ENCODE measurements at places on chromosomes 7 and 10.

DNA sequence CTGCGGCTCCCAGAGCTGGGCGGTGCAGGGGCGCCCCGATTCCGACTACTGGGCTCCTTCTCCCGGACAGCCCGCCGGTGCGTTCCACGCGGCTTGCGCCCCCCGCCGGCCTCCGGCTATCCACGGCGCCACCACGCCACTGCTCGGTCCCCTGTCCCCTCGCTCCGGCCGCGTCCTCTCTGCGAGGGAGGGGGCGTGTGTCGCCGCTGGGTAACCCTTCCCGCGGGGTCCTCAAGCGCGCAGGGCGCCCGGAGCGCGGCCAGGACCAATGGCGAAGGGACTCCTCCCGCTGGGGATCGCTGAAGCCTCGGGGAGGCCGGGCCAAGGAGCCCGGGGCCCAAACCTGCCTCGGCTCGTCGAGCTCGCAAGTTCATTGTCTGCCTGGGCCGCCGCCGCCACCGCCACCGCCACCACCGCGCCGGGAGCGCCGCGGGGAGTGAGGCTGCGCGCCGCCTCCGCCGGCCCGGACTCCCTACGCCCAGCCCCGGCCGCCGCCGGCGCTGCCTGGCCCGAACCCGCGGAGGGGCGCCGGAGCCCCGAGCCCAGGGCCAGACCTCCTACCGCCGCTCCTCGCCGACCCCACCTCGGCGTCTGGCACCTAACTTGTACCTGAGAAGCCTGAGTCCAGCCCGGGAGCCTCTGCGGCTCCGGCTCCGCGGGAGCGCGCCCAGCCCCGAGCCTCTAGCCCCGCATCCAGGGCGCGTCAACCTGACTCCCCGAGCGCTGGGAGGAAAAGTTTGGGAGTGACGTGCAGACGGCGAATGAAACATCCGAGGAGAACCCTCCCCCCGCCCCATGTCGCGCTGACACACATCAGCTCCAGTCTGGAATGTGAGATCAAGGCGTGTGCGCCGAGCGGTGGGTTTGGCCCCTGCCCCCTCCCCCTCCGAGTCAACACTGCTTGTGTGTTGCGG lies at the start of gene CHST15:
Gene CHST15 (minus strand): TSS at position 739 of the 914 bp plus-strand sequence. CDS start 47,386 bp downstream, outside the sequence.
- peak; percentile 69 for DNase-seq

DNA sequence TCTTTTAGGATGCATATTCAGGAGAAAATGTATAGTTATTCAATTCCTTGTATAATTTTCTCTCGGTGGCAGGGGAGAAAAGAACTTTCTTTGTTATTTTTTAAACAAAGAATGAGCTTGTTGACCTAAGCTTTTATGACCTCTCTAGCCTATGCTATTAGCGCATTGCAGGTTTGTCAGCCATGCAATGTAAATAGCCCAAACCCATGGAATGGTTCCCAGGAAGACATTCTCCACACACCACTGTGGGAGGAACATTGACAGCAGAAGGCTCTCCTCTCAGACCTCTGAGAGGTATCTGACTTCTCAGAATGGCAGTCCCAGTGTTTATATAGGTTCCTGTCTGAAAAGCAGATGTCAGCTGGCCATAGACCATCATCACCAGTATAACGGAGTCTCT lies 19.6 kb upstream of the AGBL3 start:
- DNase-seq: no peak

DNA sequence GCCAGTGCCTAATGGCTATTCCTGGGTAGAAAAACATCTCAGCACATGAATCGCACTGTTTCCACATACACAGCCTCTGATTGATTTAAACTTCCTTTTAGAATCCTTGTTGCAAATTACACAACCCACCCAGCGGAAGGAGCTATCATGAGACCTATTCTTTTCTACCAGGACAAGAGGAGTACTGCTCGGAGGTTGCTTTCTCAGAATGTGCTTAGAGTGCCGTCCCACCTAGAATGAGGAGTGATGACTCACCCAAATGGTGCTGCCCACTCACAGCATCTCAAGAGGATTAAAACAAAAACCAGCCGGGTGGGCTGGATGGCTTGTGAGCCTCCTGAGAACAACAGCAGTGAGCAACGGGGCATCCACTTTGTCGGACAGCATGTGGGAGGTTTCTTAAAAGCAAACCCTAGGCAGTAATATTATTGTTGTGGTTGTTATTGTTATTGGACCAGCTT lies 128.9 kb downstream of the DGKI start:
- peak; percentile 69 for DNase-seq

DNA sequence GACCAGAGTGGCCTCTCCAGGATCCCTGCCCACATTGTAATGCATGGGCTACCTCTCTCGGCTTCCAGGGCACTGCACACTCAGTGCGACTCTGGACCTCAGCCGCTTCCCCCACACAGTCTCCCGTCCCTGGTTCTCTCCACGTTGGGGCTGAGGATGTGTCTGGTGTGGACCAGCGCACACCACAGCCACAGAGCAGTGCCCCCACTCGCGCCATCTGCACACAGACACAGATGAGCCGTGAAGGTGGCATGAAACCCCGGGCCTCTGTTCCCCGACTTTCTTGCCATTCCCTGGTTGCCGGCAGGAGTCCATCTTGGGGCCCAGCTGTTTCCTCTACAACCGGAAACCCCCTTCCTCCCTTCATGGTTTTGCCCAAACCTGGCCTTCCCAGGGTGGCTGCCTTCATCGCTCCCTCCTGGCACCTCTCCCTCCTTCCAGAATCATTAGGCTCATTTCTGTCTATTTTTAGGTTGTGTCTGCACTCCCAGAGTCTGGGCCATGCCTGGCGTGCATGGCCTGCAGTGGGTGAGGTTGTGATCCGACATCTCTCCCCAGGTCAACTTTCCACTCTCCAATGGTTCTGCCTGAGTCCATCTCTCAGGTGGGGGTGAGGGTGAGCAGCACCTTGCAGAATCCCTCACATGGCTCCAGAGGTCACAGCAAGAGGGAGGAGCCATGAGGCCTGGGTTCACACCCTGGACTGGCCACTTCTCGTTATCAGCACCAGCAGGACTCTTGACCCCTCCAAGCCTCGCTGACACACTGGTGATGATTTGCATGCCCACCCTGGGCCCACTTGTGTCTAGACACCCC lies 10.1 kb downstream of the RASGEF1A start:
- DNase-seq: no peak

GRCh38 chr7:116697761-116698160 lies 25.8 kb downstream of the MET start:
- DNase-seq: no peak

- DNase-seq: no peak
Observed at GRCh38 chr10:6726924-6727323, 146.8 kb upstream of the PRKCQ start.

- no peak for DNase-seq
Observed at GRCh38 chr7:135466442-135467206, 43.3 kb downstream of the CNOT4 start.

GRCh38 chr7:128242661-128243060 lies 1.6 kb downstream of the LEP start:
- no peak for DNase-seq

DNA sequence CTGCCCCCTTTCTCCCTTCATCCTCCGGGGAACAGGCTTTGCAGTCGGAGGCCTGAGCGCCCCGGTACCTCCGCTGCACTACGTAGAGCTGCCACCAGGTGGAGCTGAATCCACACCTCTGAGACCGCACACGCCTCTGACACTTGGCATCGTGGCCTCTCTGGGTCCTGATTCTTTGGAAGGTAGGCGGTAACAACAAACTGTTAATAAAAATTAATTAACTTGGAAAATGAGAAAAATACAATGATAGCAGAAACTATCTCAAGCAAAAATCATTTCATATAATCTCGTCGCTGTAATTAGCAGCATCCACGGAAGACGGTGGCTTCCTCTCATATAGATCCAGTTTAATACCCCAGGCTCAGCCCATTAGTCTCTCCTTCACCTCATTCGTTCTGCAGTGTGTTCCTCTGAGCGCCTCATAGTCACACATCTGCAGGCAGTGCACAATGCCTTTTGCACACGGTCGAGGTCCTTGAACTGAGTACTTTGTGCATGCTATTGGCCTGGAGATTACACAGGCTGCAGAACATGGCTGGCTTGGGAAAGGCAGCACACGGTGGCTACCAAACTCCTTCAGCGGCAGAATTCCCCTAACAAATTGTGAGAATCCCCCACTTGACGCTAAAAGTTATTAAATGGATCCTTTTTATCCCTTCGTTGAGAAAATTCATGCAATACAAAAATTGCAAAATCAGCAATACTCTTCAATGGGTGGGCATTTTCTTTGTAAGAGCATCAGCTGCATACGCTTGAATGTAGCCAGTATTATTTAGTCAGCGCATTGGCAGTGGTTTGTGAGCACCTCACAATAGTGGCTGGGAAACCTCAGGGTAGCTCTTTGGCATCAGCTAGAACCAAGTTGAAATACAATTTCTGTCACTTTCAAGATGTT lies 18.7 kb downstream of the OR9A2 start:
- peak; percentile 79 for DNase-seq

GRCh38 chr10:103696411-103697145 lies 158.8 kb downstream of the SH3PXD2A start:
- DNase-seq: no peak

GRCh38 chr10:98676895-98677294 lies 230.2 kb upstream of the HPS1 start:
- no peak for DNase-seq

GRCh38 chr10:77563638-77564270 lies 73.9 kb downstream of the KCNMA1 start:
- no peak for DNase-seq

GRCh38 chr10:60343254-60343653 lies 46.4 kb downstream of the ANK3 start:
- no peak for DNase-seq

DNA sequence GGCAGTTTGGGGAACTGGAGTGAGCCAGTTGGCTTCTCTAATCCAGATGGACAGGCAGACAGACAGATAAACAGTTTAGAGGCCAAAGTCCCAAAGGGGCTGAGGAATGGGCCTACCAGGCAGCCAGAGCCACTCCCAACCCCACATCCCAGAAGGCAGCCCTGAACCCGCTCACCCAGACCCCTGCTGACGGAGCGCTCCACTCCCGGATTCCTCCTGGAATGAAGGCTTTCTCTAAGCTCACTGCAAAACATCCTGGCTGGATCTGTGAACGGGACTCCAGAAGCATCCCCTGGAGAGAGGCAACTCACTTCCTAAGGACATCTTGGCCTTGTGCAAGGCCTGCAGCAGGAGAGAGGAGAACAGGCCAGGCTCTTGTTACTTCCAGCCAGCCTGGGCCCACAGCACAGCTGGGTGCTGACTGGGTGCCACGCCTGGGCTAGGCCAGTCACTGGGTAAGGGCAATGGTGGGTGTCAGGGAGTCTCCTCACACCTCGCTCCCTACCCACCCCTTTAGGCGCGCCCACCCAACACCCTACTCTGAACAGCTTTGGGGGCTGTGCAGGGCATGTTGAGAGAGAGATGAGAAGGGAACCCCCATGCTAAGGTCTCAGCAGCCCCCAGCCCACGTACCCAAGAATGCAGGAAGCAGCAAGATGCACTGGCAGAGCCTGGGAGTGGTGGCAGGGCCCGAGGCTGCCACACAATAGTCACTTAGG lies 168.6 kb upstream of the ZMIZ1 start:
- no peak for DNase-seq

GRCh38 chr7:158018098-158018762 lies 569.4 kb downstream of the PTPRN2 start:
- DNase-seq: no peak

DNA sequence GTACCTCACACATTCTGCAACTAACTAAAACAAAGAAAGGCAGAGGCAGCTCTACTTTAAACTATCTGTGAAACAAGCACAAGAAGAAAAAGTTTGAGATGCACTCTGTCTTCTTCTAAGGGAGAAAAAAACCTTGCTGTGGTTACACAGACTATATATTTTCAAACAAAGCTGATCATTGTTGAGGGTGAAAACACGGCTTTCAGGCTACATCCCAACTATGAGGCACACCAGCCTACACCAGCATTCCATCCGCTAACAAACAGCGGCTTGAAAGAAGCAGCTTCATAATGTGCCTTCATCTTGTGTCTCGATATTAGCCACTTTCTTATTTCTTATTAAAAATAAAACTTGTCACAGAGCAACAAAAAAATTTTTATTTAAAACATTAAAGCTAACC lies 79.1 kb downstream of the USP6NL start:
- DNase-seq: no peak

DNA sequence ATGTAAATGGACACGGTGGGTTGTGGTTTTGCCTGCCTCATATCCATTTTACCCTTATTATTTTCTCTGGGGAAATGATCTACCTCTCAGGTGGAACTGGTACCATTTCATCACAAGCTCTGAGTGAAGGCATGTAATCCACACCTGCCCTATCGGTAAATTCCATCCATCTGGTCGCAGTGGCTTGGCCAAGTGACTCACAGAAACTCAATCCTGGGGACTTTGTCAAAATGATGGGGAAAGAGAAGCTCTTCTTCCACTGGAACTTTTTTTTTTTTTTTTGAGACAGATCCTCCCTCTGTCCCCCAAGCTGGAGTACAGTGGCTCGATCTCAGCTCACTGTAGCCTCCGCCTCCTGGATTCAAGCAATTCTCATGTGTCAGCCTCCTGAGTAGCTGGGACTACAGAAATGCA lies 48.2 kb upstream of the ANKRD1 start:
- no peak for DNase-seq

GRCh38 chr7:90599892-90600555 lies 3.9 kb downstream of the CDK14 start:
- no peak for DNase-seq

DNA sequence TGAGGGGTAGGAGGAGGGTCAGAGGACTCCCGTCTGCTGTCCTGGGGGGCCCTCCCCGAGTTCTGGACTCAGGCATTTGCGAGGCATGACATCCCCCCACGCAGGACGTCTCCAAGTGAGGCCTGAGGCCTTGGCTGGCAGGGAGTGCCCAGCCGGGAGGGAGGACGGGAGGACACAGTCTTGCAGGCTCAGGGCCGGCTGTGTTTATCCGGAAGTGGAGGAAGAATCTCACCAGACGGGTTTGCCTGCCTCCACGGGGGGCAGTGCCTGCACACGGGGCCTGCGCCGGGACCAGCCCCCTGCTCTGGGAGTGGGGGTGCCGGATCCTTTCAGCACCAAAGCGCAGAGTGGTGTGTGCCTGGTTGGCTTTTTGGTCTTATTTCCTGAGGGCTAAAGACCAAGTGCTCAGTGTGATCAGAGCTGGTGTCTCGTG lies 10.9 kb downstream of the PWWP2B start:
- DNase-seq: no peak

DNA sequence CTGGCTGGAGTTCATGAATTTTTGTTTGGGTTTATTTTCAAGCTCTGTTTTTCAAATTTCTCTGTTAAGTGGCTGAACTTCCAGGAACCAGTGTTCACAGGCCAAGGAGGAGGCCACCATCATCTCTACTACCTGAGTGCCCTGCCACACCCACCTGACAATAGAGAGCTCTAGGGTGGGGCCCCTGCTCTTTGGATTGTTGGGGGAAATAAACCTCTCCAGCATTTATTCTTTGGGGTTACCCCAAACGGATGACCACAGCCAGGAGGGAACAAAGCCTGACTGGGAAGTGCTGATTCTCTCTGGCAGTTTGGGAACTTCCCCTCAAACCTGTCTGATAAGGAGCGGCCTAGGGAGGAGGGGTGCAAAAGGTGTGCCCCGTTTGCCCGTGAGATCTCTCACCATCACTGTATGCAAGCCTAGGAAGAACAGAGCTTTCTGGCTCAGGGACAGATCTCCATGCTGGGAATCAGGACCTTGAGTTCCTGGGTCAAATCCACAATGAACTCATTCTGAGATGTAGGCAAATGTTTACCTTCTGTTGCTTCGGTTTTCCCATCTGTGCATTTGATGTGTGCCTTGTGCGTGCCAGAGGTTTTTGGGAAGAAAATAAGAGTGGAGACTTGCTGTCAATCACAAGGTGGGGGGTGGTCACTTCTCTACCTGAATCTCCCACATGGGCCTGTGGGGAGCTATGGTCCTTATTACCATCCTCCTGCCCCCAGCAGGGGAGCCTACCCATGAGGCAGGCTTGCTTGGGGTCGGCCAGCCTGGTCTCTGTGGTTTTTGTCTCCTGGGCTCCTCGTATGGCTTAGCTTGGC lies 27.7 kb upstream of the PDCD4 start:
- no peak for DNase-seq

Measured in putamen (tissue), 1 donor.